T-helper 1 cell (primary cell): ENCODE measurements at places on chromosomes 5 and 9.

GRCh38 chr5:83895860-83896259 is 175.2 kb upstream of the HAPLN1 start:
- no peak for DNase-seq

- DNase-seq, result no peak
Observed at GRCh38 chr5:6439588-6440550, 8.8 kb upstream of the UBE2QL1 start.

GRCh38 chr9:117368684-117369230 is 46.1 kb downstream of the ASTN2 start:
- DNase-seq, result no peak

GRCh38 chr9:121947775-121948174 is 145.3 kb downstream of the TTLL11 start:
- no peak for DNase-seq

GRCh38 chr5:159343295-159344094 is 13.2 kb upstream of the IL12B start:
- DNase-seq, result no peak

- no peak for DNase-seq
Observed at GRCh38 chr5:74762599-74762998, 4.3 kb downstream of the GFM2 start.

- no peak for DNase-seq
Observed at GRCh38 chr5:107966201-107966600, 295.5 kb upstream of the EFNA5 start.

DNA sequence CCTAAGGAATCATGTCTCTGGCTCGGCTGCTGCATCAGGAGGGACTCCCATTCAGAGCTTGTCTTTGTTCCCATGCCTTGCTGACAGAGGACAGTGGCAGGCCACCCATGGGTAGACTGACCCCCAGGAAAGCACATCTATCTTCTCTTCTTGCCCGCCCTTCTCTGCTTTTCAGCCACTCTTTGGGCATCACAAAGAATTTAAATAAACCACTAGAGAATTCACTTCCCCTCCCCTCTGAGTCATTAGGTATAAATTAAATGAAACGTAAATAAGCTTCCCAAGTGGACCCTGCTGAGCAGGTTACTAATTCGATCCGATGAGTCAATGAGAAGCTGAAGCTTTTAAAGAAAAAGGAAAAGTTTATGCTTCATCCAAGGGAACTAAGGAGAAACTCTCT is 97.0 kb downstream of the DRD1 start:
- no peak for DNase-seq

- no peak for DNase-seq
Observed at GRCh38 chr5:106737111-106737510, 933.6 kb downstream of the EFNA5 start.

GRCh38 chr5:107875833-107876232 is 205.1 kb upstream of the EFNA5 start:
- DNase-seq, result no peak

DNA sequence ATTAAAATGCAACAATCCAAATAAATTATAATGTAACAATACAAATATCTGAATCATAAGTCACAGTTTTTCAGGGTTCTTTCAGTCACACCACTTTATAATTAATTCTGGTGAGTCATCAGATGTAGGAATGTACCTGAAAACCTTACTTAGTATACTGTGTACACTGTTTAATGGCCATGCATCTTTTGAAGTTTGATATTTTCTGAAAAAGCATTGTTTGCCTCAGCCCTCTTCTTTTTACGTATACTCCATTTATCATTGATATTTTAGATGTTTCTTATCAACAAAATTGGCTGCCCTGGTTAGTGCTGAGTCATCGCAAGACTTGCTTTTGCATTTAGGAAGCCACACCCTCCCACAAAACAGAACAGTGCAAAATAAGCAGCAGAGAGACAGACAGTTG is 218.6 kb downstream of the PJA2 start:
- no peak for DNase-seq
